ENCODE measurements at places on chromosomes 6 and 20. TPM values are rescaled to one million over a fixed set of nuclear protein-coding genes. Genes with fewer than 3 reads are reported as not detected.

NCOA5 gene
- 30.4 TPM for total RNA-seq

DNA sequence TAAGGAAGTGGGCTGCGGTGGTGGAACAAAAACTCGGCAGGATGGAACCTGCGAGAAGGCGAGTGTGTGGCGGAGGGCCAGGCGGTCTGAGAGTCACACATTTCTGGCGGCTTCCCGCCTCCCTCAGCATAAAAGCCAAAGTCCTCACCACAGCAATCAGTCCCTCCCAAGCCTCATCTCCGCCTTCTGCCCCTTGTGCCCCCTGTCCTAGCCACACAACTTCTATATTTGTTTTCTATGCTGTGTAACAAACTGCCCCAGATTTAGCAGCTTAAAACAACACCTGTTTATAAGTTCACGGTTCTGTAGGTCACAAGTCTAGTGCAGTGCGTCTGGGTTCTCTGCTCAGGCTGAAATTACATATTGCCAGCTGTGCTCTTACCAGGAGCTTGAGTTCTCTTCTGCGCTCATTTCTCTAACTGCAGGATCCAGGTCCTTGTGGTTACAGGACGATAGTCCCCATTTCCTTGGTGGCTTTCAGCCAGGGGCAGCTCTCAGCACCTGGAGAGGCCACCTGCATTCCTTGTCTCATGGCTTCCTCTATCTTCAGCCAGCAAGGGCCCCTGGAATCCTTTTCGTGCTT is 11.7 kb upstream of the SPO11 start:
- no peak for DNase-seq

DNA sequence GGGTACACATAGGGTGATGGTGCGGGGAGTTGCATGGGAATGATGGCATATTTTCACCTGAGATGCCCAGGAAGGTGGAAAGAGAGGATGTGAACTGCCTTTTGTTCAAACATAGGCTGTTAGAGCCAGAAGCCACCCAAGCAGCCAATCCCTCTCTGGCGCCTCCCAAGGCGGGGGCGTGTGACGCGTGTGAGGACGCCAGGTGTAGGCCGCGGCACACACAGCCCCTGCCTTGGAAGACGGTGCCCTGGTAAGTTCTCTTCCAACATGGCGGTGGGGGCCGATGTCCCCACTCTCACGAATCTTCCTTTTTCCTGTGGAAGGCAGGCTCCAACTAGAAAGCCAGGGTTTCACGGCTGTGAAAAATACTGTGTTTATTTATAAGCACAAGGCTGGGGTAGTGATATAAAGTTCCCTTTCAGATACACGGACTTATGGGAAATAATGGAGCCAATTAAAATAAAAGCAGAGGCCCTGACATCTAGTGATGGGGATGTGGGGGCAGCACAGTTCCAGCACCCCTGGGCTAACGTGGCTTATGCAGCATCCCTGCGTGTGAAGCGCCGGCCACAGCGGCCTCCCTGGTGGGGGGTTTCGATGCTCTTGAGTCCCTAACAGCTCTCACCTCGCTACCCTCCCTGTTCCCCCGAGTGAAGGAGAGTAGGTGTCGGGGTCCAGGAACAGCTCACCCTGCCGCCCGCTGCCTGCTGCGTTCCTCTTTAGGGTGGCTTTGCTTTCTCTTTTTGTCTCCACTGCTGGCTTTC is 28.3 kb downstream of the CDH4 start:
- DNase-seq = no peak

DNA sequence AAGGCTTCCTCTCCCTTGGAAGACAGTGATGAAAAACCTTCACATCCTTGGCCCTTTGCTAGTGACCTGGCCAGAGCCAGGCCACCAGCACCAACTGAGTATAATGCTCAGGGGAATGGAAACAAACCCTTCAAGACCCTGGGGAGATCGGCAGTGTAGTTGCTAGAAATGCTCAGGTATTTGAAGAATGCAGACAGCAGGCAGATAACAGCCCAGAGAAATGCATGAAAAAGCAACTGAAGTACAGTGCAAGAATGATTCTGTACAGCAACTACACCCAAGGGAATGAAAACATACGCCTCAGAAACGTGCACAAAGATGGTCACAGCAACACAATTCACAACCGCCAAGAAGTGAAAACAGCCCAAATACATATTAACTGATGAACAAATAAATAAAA is 41.1 kb downstream of the PPP1R3G start:
- no peak for DNase-seq

- DNase-seq = no peak
Measured at GRCh38 chr20:22368235-22368634, 216.1 kb downstream of the FOXA2 start.

DNA sequence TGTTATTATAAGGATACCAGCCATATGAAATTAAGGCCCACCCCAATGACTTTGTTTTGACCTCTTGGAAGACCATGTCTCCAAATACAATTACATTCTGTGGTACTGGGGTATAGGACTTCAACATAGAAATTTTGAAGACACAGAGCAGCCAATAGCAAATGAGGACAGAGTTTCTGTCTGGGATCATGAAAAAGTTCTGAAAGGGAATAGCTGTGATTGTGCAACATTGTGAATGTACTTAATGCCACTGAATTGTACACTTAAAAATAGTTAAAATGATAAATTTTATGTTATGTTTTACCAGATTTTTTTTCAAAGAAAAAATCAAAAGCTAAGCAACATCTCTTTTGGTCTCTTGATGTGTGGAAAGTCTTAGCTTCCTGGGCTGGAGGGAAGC is 27.0 kb upstream of the AGPAT4 start:
- DNase-seq = no peak
